ENCODE measurements at places on chromosomes 3 and 15.

- DNase-seq, result no peak
Measured at GRCh38 chr15:95972041-95972553, 358.4 kb upstream of the NR2F2 start.

- no peak for DNase-seq
Measured at GRCh38 chr3:169228522-169228921, 435.0 kb downstream of the MECOM start.

DNA sequence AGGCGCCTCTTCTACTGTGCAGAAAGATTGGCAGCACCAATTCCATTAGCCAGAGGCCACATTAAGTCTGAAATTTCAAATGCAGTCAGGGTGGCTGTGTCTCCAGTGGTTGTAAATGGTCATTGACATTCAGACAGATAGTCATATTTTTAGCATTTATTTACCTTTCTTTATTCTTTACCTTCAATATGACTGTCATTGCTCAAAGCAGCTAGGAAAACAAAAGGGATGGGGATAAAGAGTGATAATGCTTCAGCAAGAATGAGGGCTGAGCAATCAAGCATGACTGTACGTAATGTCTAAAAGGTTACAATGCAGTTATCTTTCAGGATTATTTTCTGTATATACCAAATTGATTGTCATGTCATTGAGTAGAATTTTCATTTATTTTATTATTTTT lies 360.4 kb downstream of the EFHB start:
- no peak for DNase-seq

DNA sequence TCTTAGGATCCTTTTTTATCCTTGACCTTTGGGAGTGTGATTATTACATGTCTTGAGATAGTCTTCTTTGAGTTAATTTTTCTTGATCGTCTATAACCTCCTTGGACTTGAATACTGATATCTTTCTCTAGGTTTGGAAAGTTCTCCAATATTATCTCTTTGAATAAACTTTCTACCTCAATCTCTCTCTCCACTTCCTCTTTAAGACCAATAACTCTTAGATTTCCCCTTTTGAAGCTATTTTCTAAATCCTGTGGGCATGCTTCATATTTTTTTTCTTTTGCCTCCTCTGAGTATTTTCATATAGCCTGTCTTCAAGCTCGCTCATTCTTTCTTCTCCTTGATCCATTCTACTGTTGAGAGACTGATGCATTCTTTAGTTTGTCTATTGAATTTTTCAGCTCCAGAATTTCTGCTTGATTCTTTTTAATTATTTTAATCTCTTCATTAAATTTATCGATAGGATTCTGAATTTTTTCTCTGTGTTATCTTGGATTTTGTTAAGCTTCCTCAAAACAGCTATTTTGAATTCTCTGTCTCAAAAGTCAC lies 12.1 kb downstream of the USF3 start:
- no peak for DNase-seq
